DMS79 (cell line): ENCODE measurements at places on chromosomes 7 and 10.

GRCh38 chr7:115024276-115024675, 102.4 kb downstream of the MDFIC start:
- DNase-seq = no peak

DNA sequence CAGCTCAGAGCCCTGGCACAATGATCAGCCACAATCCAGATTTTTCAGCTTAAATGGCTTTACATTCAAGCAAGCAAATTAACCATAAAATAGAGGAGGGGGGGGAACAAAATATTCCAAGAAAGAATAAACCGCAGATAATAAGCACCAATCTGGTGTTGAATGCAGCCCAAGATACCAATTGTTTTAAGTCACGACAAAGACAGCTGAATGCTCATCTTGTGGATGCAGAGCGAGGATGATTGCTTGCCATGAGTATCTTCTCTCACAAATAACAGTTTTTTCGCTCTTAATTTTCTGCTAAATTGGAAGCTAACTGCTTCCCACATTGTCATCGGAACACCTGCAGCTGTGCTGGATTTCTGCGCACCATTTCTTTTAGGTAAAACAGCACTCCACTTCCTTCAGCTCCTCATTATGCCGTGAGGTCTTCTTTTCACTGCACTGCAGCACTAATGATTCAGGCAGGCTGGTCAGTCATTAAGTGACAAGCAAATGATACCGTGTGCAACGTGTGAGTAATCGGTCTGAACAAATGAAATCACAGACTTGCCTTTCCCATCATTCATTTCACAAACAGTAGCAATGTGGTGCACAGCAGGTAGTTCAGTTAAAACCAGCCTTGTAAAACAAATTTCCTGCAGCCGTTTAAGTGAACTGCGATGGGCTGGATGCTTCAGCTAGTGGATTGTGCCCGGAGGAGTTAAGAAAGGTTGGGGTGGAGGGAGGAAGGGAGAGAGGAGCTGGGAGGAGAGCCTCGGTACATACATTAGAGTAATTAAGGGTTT, 106.4 kb upstream of the CDCA7L start:
- DNase-seq = no peak

DNA sequence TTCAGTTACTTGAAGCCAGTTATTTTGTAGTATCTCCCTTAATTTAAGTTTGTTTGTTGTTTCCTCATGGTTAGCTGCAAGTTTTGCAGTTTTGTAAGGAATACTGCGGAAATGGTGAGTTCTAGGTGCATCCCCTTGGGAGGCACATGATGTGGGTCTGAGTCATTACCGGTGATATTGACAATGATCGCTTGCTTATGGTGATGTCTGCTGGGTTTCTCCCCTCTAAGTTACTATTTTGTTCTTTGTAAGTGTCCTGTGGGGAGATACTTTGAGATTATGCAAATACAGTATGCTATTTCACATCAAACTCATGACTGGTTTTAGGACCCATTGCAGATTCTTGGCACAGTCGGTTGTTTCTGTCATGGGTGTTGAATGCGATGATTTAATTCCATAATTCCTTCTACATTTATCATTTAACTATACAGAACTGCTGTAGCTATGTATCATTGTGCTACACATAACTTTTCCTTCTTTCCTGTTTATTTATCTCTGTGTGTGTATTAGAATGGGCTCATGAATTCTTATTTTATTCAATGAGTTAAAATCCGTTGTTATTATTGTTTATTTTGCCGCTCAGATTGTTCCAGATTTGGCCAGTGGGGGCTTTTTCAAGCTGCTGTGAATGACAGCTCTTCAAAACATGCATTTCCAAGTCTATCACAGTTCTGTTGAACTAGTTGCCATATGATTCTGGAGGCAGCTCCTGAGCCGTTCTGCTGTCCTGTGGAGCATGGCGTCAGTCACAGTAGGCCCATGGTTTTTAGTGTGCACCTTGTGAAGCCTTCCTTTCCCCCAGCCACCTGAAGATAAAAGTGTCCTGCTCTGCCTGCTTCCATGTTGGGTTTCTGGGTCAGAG, 18.4 kb downstream of the TSPAN14 start:
- DNase-seq = no peak

DNA sequence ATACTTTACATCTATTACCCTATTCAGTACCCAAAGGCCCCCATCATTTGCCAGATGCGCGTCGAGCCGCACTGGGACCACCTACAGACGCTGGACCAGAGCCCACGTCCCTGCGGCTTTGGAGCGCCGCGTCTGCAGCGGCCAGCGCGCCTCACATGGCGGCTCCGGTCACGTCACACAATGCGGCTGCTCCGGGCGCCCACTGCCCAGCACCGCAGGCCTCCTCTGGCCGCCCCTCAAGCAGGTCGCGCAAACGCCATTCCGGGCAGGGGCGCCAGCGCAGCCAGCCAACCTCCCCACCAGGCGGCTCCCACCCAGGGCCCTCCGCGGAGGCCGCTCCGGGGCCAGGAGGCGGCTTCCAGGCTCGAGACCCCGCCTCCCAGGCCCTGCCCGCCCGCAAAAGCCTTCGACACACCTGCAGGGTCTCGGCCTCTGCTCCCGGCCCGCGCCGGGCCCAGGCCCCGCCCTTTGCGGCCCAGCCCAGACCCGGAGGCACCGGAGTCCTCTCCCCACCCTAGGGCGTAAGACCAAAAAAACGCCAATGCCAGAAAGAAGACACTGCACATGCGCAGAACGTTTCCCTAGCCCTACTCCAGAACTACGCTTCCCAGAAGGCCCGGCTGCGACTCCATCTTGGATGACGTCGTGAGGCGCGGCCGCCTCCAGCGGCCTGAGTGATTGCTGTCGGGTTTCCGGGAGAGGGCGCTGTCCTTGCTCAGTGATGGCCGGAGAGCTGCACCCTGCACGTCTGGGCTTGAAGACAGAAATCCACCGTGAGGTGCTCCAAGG, at the start of gene ZNF25:
Gene ZNF25, minus strand, starts transcription at position 557 of the 789 bp plus-strand sequence. CDS start 4,925 bp downstream, outside the sequence.
- peak; percentile 84 for DNase-seq

DNA sequence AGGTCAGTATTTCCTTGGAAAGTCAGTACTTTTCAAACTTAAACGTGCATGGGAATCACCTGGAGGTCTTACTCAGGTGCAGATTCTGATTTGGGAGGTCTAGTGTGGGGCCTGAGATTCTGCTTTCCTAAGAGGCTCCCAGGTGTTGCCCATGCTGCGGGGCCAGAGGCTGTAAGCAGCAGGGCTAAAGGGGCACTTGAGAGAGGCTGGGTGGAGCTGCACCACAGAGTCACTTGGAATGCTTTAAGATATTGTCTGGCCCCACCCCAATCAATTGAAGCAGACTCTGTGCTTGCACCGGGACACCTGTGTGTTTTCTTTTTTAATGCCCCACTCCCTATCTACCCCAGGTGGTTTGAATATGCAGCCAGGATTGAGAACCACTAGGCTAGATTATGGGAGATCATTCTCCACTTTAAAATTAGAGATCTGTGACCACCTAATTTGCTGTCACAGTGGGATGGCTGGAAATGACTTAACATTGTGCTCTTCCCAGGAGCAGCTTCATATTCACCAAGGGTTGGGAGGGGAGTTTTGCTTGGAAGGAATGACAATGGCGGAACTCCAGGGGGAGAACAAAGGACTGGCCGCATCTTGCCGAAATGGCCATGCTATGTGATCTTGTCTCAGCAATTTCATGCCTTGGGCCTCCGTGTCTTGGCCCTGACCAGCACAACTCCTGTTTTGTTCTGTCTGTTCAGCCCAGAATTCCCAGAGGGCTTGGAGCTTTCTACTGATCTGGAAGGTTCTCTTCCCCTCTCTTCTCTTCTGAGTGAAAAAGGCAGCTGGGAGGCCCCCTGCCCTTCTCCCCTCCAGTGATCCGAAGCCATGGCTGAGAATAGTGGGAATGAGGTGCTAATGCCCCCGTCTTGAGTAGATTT, 80.2 kb downstream of the FAM241B start:
- peak; percentile 26 for DNase-seq

- DNase-seq = no peak
These were observed 90.6 kb upstream of the PDCD4 start for GRCh38 chr10:110781139-110781538.

DNA sequence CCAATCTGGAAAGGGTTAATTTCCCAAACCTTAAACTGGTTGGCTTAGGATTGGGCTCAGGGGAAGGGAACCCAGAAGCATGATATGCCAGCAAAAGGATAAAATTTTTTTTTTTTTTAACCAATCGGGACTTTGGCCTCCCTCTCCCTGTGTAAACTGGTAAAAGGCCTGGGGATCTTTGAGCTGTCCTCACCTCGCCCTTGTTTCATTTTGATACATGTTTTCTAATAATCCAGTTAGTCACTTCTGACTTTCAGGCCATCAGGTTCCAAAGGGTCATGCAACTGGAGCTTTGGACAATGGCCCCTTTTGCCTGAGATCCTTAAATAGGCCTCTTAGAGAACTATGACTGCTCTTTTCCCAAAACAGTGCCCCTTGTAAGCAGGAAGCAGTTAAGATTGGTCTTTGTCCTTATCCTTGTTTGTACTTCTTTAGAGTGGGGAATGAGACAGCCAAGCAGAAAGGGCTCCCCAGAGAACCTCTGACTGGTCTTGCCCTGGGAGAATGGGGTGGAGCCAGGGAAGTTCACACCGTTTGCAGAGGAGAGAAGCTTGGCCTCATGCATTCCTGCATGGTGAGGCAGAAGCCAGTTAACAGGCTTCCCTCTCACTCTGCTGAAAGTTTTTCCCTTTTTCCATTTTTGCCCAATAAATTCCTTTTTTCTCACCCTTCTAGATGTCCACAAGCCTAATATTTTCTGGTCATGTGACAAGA, 424.2 kb upstream of the CNTNAP2 start:
- no peak for DNase-seq

DNA sequence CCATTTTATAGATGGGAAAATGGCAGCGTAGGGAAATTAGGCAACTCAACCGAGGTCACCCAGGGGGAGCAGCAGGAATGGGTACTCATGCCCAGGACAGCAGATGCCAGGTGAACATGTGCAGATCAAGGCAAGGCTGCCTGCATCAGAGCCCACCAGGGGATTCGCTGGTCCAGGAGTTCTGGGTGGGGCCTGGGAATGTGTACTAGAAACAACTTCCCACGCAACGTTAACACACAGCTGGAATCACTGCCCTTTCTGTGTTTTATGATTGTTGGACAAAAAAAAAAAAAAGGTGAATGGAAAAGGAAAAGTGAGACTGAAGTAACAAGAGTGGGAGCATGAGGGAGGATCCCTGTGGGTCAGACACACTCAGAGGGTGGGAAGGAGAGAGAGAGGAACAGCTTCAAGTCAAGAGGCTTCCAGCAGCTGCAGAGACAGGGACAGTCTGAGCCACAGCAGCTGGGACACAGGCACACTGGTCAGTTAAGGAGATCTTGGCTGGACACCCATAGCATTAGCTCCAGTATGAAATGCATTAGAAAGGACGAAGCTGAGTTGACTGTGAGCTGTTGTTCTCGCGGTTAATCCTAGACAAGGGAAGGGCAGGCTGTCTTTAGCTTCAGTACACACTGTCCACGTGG, 187.9 kb upstream of the INHBA start:
- DNase-seq = no peak

DNA sequence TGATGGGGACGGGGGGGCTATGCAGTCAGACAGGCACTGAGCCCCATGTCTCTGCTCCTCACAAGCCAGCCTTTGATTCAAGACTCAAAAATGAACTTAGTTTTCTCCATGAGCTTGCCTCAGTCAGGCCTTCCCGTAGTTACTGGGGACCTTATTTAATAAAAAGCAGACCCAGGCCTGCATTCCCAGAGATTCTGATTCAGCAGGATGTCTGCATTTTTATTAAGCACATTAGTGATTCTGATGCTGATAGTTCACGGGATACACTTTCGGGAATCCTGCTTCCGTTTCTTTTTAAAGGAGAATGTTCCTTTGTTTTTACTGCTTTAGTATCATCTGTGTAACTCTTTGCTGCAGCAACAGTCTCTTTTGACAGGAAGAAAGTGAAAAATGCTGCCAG, 28.3 kb upstream of the PLPP4 start:
- DNase-seq = no peak

DNA sequence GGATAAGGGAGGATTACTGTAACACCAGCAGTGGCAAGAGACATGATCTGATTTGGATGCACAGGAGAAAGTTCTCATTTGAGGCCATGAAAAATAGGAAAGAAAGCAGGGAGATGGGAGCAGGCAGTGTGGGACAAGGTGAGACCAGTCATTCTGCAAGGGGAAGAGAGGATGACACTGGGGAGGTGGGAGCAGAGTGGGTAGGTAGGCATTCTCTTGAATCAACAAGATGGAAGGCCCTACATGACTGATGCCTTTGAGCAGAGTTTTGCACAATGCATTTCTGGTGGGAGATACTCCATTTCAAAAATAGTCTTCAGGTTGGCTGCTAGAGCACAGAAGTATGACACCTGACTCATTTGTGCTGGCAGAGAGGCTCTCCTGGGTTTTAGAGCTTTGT, 10.5 kb downstream of the RPS24 start:
- no peak for DNase-seq

DNA sequence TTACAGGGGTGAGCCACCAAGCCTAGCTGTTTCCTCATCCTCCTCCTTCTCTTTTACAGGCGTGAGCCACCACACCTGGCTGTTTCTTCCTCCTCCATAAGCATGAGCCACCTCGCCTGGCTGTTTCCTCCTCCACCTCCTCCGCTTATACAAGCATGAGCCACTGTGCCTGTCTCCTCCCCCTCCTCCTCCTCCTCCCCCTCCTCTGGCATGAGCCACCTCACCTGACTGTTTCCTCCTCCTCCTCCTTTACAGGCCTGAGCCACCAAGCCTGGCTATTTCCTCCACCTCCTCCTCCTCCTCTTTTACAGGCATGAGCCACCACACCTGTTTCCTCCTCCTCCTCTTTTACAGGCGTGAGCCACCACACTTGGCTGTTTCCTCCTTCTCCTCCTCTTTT, 49.8 kb upstream of the ZNF479 start:
- no peak for DNase-seq

DNA sequence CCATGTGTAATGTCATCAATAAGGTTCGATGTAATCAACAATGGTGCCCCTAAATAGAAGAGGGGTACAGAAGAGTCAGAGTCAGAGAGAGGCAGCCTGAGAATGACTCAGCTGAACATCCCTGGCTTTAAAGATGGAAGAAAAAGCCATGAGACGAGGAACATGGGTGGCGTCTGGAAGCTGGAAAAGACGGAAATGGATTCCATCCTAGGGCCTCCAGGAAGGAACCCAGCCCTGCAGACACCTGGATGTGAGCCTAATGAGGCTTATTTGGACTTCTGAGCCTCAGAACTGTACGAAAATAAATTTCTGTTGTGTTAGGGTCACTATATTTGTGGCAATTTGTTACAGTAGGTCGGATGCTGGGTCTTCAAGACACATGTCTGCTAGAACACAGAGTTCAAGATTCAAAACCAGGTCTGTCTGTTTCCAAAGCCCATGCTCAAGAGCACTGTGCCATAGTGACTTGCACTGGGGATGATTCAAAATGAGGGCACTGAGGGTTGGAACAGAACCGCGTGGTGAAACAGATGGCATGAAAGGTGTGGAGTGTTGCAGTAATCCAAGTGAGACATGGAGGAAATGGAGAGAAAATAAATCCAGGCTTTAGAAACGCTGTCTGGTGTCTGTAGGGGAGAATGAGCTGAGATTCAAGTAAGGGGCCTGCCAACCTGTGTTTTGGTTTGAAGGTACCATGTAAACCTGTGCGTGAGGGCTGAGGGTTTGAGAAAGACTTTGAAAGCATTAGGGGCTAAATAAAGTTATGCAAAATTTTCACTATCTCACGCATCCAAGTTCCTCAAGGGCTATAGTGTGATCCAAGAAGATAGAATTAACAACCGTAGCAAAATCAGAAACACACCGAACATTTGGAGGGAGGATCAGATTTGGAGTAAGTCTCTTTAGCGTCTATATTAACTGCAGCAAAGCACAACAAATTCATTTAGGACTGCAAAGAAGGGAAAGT, 849.1 kb upstream of the AUTS2 start:
- DNase-seq = no peak
